ENCODE measurements at places on chromosomes 6 and 20. TPM values are rescaled to one million over a fixed set of nuclear protein-coding genes. Genes with fewer than 3 reads are reported as not detected.
A peak's percentile ranks its signal among the peaks of the same experiment; 100 is the strongest.

- H3K4me1 ChIP-seq, result no peaks in the 10 kb centered on the region
- H3K36me3 ChIP-seq, result no peaks in the 10 kb centered on the region
- no peak overlapping the region for H3K27ac ChIP-seq
- no peaks in the 10 kb centered on the region for H3K27me3 ChIP-seq
Observed at GRCh38 chr6:14269436-14269835, 151.9 kb downstream of the CD83 start.

GRCh38 chr6:131199568-131200272, 64.5 kb downstream of the AKAP7 start:
- H3K4me3 ChIP-seq, result no peak overlapping the region
- H3K27me3 ChIP-seq, result no peaks in the 10 kb centered on the region
- DNase-seq, result peak; percentile 25
- no peak overlapping the region for H3K27ac ChIP-seq
- H3K36me3 ChIP-seq, result no peaks in the 10 kb centered on the region

DNA sequence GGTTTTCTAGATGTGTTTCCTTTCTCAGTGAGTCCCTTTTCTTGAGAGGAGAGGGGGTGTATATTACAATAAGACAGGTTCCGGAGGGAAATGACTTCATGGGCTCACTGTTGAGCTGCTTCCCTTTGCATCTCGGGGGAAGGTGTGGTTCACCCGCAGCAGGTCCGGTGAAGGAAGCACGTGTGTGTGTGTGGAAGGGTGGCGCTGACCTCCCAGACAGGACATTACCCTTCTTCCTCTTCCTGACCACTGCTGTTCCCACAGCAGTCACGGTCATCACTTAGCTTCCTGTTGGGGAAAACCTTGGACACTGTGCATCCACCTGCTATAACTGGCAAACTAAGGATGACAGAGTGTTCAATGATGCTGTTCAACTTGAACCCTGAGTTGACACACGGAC, 83.6 kb downstream of the PLEKHG1 start:
- DNase-seq, result no peak
- H3K36me3 ChIP-seq, result no peaks in the 10 kb centered on the region
- no peaks in the 10 kb centered on the region for H3K27me3 ChIP-seq

GRCh38 chr6:99606656-99607415, at the start of gene PRDM13:
PRDM13 (plus strand) TSS chr6:99606833; CDS start chr6:99607035, 202 bp downstream.
- no peaks in the 10 kb centered on the region for H3K36me3 ChIP-seq
- DNase-seq, result no peak
- H3K4me3 ChIP-seq, result no peak within 1 kb of the TSS

DNA sequence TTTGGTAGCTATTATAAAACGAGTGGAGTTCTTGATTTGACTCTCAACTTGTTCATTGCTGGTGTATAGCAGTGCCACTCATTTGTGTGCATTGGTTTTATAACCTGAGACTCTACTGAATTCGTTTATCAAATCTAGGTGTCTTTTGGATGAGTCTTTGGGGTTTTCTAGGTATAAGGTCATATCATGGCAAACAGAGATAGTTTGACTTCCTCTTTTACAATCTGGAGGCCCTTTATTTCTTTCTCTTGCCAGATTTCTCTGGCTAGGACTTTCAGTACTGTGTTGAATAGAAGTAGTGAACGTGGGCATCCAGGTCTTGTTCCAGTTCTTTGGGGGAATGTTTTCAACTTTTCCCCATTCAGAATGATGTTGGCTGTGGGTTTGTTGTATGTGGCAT, 38.8 kb downstream of the SUMO4 start:
- peaks cover 9% of the 10 kb centered on the region for H3K4me1 ChIP-seq
- DNase-seq, result no peak
- no peaks in the 10 kb centered on the region for H3K27me3 ChIP-seq
- no peaks in the 10 kb centered on the region for H3K36me3 ChIP-seq

UNC5CL gene
- 17.4 TPM for total RNA-seq

MYB gene
- not detected for total RNA-seq

Measured in body of pancreas (tissue), 4 donors.